ENCODE measurements at places on chromosomes 3 and 15.

DNA sequence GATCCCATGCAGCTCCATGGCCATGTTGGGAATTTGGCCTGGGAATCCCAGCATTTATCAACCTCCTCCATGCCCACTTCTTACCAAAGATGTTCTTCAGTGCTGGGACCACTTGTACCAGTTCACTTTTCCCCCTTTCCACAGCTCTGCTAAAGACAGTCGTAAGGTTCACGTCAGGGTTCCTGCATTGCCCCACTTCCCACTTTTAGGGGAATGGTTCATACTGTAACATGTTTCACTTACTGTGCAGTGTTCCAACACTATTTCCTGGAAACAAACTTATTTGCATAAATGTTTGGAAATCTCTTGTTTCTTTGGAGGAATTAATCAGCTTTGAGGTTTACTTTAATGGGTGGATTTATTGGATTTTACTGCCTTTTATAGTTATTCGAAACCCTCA, 17.0 kb downstream of the APH1B start:
- no peak for DNase-seq

GRCh38 chr15:44325568-44325967, 37.0 kb downstream of the GOLM2 start:
- no peak for DNase-seq

- DNase-seq: no peak
These were observed 74.3 kb upstream of the VGLL4 start for GRCh38 chr3:11717768-11718636.

DNA sequence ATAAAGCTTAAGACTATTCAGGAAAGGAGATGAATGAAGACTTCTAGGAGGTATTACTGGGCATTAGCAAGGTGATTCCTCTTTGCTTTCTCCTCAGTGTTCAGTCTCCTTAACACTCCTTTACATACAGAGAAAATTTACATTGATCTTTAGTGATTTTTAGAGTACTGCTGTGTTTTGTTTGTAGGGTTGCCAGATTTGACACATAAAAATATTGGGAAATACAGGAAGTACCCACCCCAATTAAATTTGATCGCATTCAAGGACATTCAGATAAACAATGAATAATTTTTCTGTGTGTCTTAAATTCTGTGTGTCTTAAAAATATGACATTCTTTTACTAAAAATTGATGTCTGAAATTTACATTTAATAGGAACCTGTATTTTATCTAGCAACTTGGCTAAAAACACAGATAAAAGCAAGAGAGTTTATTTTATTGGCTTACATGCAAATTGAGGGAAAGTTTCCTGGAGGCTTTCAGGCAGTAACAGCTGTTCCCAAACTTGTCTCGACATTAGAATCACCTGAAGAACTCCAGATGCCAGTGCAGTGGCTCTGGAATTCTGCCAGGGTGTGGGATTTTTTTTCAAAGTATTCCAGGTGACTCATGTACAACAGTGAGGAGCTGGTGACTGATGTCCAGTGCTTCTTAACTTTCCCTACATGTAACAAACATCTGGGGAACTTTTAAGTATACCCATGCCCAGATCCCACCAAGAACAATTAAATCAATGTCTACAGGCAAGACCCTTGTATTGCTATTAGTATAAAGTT, 23.4 kb upstream of the PLOD2 start:
- no peak for DNase-seq

- DNase-seq: no peak
These were observed 63.7 kb upstream of the THSD4 start for GRCh38 chr15:71051539-71051938.

GRCh38 chr3:116340680-116341216, 104.5 kb downstream of the LSAMP start:
- DNase-seq: no peak

DNA sequence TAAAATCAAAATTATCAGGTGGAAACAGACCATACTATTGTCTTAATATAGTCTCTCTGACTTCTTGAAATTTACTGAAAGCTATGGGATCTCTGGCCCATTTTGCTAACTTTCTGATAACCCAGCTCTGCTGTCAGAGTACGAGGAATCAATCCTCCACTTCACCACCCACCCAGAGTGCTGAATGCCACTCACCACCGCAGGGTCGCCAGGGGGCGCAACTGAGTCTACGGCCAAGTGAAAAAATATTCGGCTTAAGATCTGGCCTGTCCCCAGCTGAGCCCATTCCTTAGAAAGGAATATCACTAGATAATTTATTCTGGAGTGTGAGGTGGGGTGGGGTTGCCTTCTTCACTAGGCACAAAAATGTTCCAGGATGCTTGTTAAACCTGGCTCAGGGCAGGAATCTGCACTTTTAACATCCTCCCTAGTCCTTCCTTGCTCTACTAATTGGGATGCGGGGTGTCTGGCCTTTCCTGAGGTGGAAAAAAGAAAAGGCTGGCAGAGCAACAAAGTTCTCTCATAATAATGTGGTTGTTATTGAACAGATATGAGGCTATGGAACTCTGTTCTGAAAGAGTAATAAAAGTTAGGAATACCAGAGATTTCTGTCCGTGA, 520.6 kb downstream of the MFSD1 start:
- peak; percentile 4 for DNase-seq
